ENCODE measurements at places on chromosomes 1 and 21.

DNA sequence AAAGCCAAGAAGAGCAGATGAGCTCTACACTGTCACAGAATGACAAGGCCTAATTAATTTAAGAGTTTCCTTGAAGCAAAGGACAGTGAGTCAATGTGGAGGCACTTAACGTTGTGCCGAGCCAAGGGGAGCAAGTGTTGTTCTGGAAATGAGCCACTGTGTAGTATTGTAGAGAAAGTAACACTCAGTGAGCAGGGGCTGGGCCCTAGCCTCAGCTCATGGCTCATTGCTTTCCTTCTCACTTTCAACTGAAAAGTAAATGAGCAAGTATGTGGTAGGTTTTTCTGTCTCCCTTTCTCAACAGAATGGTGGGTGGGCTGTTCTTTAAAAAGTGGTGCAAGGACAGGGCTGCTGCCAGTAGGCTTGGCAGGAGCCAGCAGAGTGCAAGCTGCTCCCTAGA is 11.8 kb upstream of the KIAA0040 start:
- DNase-seq, result no peak

- DNase-seq, result no peak
Measured at GRCh38 chr1:90074566-90074965, 79.7 kb downstream of the ZNF326 start.

DNA sequence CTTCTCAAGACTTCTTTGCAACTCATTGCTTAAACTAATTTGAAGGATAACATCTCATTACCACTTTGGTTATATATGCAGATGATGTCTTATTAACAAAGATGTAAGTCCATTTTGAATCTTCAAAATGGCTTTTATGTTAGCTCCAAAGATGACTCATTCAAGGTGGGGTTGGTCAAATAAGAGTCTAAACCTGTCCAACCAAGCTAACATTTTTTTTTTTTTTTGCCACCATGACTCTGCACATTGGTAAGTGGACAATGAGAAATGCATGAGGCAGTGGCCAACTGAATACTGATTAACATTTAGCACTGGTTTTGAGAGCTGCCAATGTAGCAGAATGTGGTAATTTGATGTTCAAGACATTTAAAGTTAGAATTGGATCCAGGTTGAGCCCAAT is 278 bp upstream of the KRTAP27-1 start:
- DNase-seq, result no peak

DNA sequence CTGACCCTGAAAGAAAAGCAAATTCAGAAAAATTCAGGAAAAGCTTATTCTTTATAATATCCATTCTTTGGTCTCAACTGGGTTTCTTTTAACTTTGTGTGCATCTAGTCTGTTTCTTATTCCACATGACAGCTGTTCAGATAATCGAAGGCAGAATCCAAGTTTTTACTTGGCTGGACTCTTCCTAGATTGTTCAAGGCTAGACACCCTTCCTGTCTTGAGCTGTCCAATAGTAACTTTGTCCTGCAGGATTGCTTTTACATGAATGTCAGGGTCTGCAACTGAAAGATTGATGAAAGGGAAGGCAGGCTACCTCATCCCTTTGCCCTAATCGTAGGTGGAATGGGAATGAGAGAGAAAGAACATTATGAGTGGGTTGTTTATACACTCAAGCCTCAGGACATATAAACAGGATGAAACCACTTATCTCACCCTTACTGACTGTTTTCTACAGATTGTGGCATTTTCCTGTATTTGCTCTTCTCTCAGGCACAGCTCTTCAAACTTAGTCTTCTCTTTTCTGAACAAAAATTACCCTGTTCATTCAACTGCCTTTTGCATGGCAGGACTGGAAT is 76.9 kb downstream of the LEPR start:
- DNase-seq, result no peak

GRCh38 chr1:160971618-160972056 is 17.0 kb upstream of the ITLN2 start:
- DNase-seq, result no peak

- no peak for DNase-seq
Measured at GRCh38 chr21:35469498-35469897, 420.4 kb upstream of the RUNX1 start.
